ENCODE measurements at places on chromosomes 16 and 17.

DNA sequence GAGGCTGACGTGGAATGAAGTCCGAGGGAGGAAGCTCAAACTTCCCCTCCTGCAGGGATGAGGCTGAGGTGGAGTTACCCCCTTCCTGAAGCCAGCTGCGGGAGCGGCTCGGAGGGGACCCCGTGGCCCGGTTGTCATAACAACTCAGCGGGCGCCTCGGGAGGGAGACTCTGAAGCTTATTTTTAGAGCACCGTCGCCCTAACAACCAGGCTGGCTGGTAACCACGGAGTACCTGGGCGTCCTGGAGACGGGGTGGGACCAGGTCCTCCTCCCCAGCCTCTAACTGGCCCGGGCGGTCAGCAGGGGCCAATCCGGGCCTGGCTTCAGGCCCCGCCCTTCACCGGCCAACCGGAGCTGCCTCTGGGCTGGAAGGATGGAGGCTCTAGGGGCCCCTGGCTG, 27.7 kb downstream of the NECAB2 start:
- DNase-seq, result no peak

GRCh38 chr17:41989702-41990419, 23.3 kb downstream of the CNP start:
- DNase-seq, result no peak

GRCh38 chr17:10716218-10716617, 13.6 kb downstream of the TMEM220 start:
- no peak for DNase-seq

- no peak for DNase-seq
Measured at GRCh38 chr16:75000481-75001081, 1.8 kb downstream of the ZNRF1 start.

GRCh38 chr16:28494121-28494851, at the start of gene APOBR:
Gene APOBR, plus strand, starts transcription at chr16:28494643. Its CDS starts 39 bp downstream, at chr16:28494682.
- DNase-seq, result peak; percentile 83

DNA sequence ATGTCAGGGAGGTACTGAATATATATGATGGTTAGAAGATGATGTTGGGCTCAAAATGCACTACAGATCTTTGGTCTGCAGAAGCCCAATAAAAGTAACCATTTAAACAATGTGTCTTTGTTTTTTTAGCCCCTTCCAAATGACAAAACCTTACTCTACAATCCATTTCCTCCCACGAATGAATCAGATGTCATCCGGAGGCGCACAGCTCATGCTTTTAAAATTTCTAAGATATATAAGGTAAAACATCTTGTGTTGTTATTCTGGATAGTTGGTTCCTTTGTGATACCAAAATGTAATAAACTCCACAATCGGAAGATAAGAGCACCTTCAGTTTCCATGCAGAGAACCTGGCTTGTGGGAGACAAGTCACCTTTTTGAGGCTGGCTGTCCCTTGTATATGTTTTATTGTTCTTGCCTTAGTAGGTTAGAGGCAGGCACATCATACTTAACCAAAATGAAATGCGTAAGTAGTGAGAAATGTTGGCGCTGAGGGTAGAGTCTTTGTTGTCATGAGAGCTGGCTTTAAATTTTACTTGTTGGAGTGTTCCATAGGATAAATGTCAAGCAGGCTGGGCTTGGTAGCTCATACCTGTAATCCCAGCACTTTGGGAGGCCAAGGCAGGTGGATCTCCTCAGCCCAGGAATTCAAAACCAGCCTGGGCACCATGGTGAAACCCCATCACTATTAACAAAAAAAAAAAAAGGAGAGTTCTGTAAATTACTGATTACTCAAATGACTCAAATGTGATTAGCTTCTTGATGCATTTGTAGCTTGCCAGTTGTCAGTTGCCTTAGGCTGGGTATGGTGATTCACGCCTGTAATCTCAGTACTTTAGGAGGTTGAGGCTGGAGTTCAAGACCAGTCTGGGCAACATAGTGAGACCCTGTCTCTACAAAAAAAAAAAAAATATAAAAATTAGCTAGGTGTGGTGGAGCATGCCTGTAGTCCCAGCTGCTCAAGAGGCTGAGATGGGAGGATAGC, 19.7 kb upstream of the SNTB2 start:
- DNase-seq, result no peak

DNA sequence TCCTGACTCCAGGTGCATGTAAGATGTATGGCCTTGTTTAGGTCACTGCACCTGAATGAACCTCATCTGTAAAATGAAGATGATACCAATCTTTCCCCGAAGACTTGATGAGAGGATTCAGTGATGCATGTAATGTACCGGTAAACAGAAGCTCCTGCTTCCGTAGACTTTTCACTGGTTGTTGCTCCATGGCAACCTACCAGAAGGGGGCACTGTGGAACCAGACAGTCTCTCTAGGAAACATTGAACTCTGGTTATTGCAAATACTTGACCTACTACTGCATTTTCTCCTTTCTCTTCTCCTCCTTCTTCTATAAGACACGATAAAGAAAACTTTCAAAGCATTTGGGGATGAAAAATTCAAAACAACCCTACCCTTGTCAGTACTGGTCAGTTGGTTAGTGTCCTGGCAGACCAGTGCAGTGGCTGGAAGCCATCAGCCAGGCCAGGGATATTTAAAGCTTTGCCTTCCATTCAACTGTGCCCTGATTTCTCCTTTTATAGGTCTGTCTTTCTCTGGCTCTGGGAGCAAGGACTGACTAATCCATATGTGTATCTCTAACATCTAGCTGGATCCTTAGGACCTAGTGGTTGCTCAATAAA, 667.4 kb upstream of the SALL1 start:
- DNase-seq, result no peak

GRCh38 chr17:68588362-68588761, 12.8 kb downstream of the FAM20A start:
- no peak for DNase-seq

GRCh38 chr16:48930951-48931553, 321.1 kb upstream of the N4BP1 start:
- no peak for DNase-seq

DNA sequence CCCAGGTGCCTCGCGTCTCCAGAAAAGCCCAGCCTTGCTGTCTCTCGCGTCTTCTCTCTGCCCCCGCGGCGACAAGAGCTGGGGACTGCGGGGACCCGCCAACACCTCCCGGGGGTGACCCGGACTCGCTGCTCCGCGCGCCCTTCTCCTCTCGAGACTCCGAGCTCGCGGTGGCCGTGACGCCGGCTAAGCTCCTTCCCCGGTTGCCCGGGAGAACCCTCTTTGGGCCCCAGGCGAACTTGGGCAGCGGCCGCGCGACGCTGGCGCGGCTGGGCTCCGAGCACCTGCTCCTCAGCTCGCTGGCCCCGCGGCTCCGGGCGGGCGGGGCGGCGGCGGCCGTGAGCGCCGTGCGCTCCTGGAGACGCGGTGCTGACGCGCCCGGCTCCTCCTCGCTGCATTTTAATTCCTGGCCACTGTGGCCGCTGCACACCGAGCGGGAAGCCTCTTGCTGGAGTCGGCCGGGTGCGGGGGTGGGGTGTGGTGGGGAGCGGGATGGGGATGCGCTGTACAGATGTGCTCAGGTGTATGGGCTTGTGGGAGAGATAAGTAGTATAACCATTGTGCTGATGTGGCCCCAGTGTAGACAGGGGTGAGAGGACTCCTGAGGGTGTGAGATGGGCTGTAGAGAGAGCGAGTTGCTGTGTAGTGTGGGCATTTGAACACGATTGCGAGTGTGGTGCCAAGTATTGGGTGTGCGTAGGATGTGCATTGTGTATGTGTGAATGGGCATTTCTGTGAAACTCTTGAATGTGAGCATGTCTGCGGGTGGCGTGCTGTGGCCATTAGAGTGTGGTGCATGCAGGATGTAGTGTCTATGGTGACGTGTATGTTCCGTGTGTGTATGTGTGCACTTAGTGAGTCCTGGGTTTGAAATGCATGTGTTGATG, at the start of gene ASIC2:
Gene ASIC2 (minus strand): TSS at position 315 of the 887 bp plus-strand sequence.
- no peak for DNase-seq

GRCh38 chr17:74386386-74386785, 19.1 kb downstream of the GPR142 start:
- no peak for DNase-seq

GRCh38 chr17:76672270-76672851, 28.8 kb upstream of the ST6GALNAC1 start:
- DNase-seq, result no peak

- no peak for DNase-seq
Measured at GRCh38 chr16:3816326-3816725, 64.2 kb downstream of the CREBBP start.

GRCh38 chr17:18896146-18896545, 38.2 kb downstream of the PRPSAP2 start:
- DNase-seq, result no peak

DNA sequence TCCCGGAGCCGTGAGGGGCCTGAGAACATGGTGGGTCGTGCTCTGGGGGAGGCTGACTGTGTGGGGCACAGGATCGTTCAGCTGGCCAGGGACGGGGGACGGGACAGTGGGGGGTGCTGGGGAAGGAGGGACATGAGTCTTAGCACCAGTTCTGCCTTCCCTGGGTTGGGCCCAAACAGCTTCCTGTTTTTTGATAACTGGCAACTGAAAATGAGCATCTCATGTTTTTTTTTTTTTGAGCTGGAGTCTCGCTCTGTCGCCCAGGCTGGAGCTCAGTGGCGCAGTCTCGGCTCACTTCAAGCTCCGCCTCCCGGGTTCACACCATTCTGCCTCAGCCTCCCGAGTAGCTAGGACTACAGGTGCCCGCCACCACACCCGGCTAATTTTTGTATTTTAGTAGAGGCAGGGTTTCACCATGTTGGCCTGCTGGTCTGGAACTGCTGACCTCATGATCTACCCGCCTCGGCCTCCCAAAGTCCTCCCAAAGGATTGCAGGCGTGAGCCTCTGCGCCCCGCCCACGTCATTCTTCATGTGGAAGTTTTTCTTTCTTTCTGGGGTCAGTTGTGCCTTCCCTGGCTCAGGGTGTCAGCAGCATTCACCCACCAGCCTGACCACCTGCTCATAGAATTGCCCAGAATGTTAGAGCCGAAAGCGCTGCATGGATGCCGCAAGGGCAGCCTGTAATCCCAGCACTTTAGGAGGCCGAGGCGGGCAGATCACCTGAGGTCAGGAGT, 6.4 kb downstream of the ASPSCR1 start:
- DNase-seq, result no peak

DNA sequence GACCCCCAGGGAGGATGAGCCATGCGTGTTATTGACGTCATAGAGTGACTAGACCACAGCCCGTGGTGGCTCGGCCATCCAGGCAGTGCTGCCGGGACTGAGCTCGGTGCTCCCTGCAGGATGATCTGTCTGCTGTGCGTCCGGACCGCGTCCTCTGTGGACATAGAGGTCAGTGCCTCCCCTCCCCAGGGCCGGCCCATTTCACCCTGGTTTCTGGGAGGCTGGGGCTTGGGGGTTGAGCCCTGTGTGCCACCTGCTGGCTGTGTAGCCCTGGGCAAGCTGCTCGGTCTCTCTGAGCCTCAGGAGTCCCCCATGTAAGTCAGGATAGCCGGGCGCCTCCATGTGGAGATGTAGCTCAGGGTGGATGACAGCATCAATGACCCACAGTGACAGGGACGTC, 8.3 kb downstream of the TSC2 start:
- DNase-seq, result no peak

- DNase-seq, result no peak
Measured at GRCh38 chr17:530851-531250, 178.2 kb upstream of the RPH3AL start.

DNA sequence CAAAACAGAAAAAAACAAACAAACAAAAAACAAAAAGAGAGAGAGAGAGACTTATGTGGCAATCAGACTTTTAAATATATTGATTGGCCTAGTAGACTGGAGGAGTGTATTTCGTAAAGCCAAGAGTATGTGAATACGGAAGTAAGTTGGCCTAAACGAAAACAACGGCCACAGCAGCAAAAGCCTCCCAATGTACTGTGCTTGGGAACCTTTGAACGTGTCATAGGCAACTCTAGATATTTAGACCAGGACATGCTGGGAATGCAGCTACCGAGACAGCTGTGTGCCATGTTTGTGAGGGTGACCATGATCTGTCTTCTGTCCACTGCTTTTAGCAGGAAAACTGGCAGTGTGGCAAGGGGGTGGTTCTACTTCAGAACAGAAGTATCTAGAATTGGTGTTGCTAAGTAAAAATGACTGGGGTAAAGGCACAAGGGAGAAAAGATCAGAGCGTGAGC, 7.4 kb downstream of the MAF start:
- DNase-seq, result no peak

GRCh38 chr17:42920922-42921321, 20.3 kb downstream of the G6PC1 start:
- DNase-seq, result no peak

GRCh38 chr17:28497931-28498330, 8.2 kb upstream of the FOXN1 start:
- no peak for DNase-seq

GRCh38 chr17:79356839-79357447, 253.9 kb downstream of the RBFOX3 start:
- no peak for DNase-seq

GRCh38 chr16:21190599-21190998, 20.8 kb downstream of the ZP2 start:
- no peak for DNase-seq

- DNase-seq, result no peak
Measured at GRCh38 chr17:20077978-20078685, 69.0 kb downstream of the SPECC1 start.

GRCh38 chr17:1562176-1562643, 382 bp downstream of the PITPNA start:
- DNase-seq, result no peak

- DNase-seq, result no peak
Measured at GRCh38 chr17:40315678-40316570, 6.9 kb downstream of the RARA start.

DNA sequence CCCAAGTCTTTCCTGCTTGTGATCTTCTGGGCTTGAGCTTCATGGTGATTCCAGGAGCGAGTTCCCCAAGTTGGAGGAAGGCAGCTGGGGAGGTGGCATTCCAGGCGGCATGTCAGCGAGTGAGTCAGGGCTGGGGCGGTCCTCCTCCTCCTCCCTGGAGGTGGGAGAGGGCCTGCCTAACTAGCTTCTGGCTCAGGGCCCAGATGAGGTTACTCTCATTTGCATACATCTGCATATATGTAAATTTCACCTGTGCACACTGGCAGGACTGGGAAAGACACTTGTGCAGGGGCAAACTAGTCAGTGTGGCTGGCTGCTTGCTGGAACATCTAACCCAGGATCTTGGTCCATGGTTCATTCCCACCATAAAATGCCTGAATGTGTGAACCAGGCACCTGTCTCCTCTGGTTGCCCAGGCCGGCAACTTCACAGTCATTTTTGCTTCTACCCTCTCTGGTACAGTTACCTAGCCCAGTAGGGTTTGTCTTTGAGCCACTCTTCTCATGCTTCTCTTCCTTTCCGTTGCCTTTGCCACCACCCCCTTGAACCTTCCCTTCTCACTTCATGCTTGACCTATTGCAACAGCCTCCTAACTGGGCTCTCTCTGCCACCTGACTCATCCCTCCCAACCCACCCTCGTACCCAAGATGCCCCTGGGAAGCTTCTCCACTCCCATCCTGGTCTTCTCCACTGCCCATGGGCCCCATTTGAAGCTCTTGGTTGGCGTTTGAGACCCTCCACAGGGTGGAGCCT, 9.6 kb upstream of the DLX4 start:
- no peak for DNase-seq

All from stimulated activated CD8-positive, alpha-beta memory T cell treated with anti-CD3 and anti-CD28 coated beads, Interleukin-15, amount 100 ng/mL, for 48 hours (primary cell).